BE2C (cell line): ENCODE measurements at places on chromosomes 7 and 10.

GRCh38 chr10:18446205-18446604 lies 205.2 kb downstream of the NSUN6 start:
- no peak for DNase-seq

DNA sequence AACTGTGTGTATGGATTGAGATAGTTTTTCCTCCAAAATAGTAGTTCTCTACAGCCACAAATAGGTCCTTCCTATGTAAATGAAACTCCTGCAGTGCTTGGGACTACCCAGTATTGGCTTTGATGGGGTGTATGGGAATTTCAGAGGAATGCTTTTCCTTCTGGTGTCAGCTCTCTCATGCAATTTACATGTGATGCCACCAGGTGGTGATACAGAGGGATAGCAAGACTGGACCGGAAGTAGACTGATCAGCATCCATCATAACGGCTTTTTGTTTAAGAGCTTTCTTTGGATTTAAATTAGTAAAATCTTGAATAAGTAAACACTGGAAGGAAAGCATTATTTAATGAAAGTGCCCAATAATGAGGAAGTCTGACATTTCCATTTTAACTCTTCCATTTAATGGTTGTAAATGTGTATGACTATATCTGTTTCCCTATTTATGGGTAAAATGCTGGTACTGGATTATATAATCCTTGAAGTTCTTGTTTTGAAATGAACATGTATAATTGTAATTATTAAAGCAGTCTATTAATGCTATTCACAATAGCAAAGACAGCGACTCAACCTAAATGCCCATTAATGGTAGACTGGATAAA lies 22.7 kb downstream of the DYNC1I1 start:
- DNase-seq, result peak; percentile 38

- DNase-seq, result no peak
Measured at GRCh38 chr10:8416760-8417159, 362.3 kb downstream of the GATA3 start.

DNA sequence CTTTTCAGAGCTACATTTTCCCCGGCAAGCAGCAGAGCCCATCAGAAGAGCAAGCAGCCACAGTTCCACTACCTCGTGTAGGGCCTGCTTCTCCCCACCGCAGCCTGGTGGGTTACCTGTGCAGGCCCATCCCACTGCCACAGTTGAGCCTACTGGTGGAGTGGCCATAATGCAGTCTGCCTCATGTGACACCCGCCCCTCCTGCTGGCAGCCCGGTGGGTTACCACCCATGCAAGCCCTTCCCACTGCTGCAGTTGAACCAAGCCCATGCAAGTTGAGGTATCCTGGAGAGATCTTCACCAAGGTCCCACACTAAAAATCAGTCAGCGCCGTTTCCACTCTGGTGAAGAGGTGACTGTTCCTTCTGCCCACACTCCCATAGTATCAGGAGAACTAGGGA lies 32.1 kb upstream of the CNNM1 start:
- DNase-seq, result peak; percentile 10

DNA sequence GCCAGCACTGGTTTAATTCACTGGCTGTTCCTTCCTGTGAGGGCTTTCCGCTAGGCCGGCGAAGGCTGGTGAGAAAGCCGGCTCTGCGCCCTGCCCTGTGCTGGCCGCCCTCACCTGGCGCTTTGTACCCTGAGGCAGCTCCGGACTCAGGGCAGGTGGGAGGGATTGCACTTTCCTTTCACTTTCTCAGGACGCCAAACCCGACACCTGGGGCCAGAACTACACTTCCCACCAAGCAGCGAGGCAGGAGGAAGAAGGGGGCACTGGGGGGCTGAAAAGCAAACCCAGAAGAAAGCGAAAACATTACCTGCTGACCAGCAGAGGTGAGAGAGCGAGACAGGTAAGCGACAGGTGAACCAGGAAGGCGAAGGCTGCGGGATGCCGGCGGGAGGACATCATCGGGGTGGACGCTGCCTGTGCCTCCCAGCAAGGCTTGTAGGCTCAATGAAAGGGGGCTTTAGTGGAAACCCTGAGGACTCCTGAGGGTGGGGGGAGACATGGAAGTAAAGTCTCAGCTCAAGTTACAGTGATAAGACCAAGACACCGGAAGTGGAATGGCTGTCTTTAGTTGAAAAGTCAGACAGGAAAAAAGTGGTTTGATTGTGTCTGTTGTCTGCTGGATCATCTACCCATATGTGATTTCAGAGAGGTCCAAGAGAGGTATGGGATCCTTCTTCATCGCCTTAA lies at the start of gene RAB19:
RAB19 (plus strand) TSS at position 181 of the 687 bp plus-strand sequence. CDS start 3,589 bp downstream, outside the sequence.
- DNase-seq, result no peak

GRCh38 chr10:96719850-96720421 lies 378 bp downstream of the PIK3AP1 start:
- DNase-seq, result peak; percentile 19

GRCh38 chr7:12102126-12102525 lies 109.0 kb upstream of the TMEM106B start:
- no peak for DNase-seq

DNA sequence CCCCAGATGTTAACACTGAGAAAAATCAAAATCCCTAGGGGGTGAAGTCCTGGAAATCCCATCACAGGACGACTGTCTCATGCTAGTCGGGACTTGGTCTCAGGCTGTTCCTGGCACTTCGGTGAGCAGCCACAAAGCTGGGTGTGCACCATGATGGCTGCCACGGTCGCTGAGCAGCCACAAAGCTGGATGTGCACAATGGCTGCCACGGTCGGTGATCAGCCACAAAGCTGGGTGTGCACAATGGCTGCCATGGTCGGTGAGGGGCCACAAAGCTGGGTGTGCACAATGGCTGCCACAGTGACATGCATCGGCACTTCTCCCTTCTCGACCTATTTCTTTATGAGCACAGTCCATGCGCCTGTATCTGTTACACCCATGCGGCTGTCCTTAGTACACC lies 505.1 kb downstream of the TCERG1L start:
- no peak for DNase-seq

DNA sequence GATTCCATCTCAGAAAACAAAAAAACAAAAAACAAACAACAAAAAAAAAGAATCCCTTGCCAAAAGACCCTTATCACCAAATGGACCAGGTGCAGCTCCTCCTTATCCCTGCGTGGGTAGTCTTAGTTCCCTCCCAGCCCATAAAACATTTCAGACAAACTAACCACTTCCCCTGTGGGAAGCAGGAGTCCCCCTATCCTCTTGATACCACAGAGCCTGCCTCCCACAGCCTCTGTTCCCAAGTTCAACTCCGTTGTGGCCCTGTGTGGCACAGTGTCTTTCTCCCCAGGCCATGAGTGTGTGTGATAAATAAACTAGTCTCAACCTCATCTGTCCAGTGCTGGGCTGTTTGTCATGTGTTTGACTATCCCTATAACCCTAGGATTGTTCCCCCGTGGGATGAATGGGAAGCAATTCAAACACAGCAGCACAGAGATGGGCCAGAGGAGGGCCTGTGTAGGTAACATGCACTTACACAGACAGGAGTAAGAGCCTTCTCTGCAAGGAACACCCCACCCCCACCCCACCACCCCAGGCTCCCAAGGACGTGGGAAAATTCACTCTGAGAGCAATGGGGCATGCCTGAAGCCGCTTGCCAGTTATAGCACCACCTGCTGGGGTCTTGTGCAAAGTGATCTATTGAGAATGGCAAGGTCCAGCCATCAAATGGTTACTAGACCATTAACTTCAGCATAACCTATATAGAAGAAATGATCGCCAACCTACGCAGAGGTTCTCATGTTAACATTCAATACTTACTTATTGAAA lies 147.1 kb upstream of the GHITM start:
- DNase-seq, result peak; percentile 57

- no peak for DNase-seq
Measured at GRCh38 chr7:154976844-154977243, 26.1 kb downstream of the PAXIP1 start.

DNA sequence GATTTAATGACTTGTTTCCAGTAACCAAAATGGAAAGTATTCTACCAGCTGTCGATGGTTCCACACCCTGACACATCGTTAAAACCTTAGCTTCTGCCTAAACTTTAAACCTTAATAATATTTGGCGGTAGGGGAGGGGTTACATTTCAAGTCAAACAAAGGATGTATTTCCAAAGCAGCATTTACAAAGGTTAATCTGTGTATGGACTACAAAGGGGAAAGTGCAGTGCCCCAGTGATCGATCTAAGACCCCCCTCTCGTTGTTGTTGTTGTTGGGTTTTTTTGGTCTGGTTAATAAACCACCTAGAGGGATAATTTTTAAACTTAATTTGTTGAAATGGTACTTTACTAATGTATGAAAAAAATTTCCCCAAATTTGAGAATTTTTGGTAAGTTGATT lies 1.1 kb upstream of the STEAP2 start:
- DNase-seq, result no peak

DNA sequence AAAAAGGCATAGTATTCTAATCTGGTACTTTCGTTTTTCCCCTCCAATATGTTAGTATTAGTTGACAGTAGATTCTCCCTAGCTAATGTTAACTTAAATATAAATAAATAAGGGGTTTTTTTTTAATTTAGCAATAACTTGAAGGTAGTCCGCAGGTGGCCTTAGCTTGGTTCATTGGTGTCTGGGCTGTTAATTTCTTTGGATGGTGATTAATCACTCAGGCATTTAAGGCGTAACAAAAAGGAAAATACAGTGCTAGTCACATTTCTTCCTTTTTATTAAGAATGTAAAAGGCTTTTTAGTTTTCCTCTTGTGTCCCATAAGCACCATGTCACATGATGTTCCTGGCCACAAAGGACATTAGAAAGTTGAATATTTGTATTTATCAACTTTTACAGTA lies 161.0 kb upstream of the POT1 start:
- no peak for DNase-seq

GRCh38 chr10:91672021-91672608 lies 39.2 kb upstream of the PPP1R3C start:
- peak; percentile 74 for DNase-seq

GRCh38 chr10:14459665-14460064 lies 128.9 kb upstream of the FRMD4A start:
- DNase-seq, result no peak

- no peak for DNase-seq
Measured at GRCh38 chr10:34565934-34566333, 249.2 kb downstream of the PARD3 start.

DNA sequence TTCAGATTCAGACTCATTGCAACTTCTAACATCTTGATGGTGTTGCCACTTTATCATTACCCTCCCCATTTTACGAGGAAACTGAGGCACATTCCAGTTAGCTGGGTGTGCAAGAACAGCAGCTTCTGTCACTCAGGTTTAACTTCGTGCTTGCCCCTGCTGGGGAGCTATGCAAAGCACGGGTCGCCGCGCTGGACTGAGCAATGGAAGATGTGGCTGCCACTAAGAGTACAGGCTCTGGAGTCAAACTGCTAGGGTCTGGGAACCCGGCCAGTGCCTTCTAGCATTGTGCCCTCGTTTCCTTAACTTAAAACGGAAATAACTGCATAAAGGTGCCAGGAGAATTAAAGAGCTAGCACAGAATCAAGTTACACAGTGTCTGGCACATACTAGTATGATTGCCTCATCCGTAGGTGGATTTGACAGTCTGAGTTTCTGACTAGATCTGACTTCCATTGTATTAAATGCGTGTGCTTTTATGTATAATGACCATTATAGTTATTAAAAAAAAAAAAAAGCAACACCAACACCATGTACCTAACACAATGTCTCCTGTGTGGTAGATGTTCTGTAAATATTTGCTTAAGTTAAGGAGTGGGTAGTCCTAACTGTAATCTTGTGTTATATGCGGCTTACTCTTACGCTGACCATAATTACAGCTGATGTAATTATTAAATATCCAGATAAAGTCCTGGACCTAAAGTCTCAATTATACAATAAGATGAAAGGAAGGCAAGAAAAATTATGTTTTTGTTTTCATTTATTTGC lies 842 bp downstream of the ZNF22 start:
- DNase-seq, result peak; percentile 48

- no peak for DNase-seq
Measured at GRCh38 chr7:90473814-90474213, 4.4 kb downstream of the PTTG1IP2 start.

- DNase-seq, result no peak
Measured at GRCh38 chr10:1022413-1022812, 3.2 kb downstream of the IDI2 start.

DNA sequence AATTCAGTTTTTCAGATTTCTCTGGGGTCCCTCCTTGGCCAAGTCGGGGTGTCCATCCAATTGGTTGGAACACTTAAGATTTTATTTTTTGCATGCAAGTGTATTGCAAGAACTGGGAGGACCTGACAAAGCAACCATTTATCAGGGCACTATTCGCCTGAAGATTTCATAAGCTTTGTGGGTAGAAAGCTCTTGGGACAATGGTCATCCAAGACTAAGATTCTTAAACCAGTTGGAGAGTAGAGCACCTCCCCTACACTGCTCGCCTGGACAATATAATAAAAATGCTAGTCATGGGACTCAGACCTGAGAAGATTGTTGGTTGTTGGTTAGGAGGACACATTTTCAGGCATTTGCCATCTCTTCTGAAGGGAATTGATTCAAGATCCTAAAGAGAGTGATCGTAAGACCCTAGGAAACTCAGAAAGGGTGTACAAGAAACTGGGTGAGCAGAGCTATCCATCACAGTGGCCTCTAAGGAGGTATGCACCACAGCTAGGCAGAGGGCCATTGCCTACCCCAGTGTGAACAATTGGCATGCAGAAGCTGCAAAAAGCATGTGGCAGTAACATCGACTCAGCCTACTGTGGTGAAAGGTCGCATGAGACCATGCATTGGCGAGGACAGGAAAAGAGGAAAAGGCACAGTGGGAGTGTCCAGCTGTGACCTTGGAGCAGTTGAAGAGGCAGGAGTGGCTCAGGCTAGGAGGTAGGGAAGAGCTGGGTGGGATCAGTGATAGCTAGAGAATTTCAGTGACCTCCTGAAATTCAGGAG lies 1235.3 kb upstream of the AUTS2 start:
- DNase-seq, result no peak

DNA sequence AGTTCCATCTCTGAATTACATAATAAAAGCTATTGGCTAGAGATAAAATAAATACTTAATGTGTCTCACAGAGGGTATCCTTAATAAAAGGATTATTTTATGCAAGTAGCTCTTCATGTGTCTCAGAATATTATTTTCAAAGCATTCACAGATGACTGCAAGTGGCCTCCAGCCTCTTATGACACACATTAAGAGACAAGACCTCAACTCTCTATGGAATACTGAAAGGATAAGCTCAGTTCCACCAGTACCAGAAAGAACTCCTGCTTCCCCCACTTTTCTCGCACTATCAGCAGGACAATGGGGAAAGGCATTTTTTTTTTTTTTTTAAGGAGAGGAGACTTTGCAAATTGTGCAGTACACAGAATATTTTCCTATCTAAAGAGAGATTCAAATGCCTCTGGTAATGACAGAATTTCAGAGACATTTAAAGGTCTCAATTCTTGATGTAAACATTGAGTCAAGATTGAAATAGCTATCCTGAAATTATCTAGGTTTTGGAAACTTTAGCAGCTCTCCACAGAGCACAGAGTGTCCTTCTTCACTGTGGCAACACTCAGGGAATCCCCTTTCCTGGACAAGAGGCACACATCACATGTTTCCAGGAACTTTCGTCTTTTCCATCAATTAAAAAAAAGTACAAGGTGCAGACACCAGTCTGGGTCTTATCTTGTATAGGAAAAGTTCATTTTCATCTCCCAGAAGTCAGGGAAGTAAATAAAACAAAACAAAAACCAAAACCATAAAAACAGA lies 122.0 kb upstream of the ANK3 start:
- DNase-seq, result no peak
